ENCODE measurements at places on chromosomes 1 and 21.

- DNase-seq: peak; percentile 5
Observed at GRCh38 chr1:31615414-31615813, 2.1 kb upstream of the HCRTR1 start.

- no peak for DNase-seq
Observed at GRCh38 chr1:160438317-160438918, 38.1 kb downstream of the VANGL2 start.

GRCh38 chr1:184075055-184076029 lies 23.8 kb downstream of the TSEN15 start:
- DNase-seq: peak; percentile 59

GRCh38 chr21:42348762-42349161 lies 2.0 kb downstream of the TFF2 start:
- no peak for DNase-seq

GRCh38 chr21:36966821-36967768 lies 626 bp upstream of the HLCS start:
- peak; percentile 17 for DNase-seq

GRCh38 chr1:18473195-18473815 lies 7.4 kb upstream of the KLHDC7A start:
- no peak for DNase-seq

- peak; percentile 57 for DNase-seq
Observed at GRCh38 chr1:19974822-19975416, 4.5 kb downstream of the PLA2G2A start.

- no peak for DNase-seq
Observed at GRCh38 chr21:42312626-42313104, 2.5 kb downstream of the TFF3 start.

- no peak for DNase-seq
Observed at GRCh38 chr1:195894411-195894810, 713.8 kb downstream of the KCNT2 start.

DNA sequence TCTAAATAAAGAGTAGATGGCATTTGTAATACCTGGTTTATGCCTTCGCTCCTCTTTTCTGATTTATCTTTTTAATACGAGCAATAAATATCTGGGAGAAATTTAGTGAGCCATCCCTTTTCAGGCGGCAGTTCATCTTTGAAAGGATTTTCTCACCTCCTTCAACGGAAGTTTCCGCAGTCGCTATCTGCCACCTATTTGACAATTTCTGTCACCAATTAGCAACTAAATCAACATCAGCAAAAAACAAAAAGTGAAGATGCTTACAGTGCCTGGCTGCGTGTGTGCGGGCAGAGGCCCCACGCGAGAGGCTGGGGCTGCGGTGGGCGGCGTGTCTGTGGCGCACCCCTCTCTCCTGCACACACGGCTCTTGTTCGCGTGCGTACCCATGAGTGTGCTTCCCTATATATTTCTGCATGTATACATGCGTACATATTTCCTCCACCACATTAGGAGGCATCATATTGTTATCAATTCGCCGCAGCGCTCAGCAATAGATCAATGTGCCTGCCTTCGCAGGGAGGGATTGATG lies 117.3 kb upstream of the BARHL2 start:
- no peak for DNase-seq

DNA sequence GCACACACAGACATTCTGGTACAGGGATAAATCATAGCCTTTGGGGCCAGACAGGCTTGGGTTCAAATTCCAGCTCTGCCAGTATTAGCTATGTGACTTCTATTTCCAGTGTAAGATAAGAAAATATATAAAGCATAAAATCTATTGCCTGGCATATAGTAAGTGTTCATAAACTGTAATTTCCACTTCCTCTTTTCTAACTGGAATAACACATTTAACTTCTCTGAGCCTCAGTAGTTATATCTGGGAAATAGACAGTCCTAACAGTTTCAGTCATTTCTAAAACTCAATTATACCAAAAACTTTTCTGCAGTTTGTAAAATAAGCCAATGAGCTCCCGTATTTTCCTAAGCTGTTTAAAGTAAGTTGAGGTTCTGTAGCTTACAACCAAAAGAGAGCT lies 351.4 kb downstream of the ZNF326 start:
- no peak for DNase-seq

DNA sequence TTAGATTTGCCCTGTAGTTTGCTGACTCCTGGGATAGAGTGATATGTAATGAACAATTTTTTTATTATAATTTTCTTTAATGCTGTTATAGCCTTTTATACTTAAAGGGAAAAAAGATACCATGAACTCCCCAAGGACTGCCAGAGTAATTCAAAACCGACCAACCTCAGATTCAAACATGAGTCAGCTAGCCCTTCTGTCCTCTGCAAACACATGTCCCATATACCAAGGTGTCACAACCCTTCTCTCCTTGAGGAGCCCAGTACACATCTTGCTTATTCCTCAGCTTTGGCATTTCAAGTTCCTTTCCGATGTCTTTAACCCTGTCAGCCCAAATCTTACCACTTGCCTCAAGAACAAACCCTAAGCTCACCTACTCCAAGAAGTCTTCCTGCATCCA lies 184.9 kb downstream of the KCNH1 start:
- no peak for DNase-seq

DNA sequence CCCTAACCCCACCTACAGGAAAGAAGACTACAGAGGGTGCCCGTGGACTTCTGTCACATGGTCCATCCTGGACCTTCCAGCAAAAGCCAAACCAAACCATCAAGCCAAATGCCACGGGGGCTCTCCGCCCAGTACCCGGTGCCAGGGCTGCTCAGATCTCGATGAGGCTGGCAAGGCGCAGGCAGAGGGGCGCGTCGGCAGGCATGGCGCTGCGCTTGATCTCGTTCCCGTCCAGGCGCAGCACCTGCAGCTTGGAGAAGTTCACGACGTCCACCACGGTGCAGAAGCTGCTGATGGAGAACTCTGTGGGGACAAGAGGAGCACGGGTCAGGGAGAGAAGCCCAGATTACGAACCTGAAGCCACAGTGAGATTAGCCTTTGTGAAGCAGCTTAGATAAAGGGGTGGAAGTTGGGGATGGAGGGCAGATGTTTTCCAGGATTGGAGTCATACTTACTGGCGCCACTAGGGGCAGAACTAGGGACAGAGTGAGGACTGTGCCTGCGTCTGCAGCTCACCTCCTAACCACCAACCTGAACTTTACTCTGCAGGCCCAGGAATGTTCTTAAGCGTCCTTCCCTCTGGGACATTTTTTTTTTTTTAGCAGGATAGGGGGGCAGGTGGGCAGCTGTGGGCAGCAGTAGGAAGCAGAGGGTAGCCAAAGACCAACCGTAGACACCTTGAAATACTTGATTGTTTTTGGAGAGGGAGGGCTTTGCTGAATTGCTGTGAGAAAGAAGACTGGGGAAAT lies 8.6 kb downstream of the FMOD start:
- DNase-seq: peak; percentile 47

GRCh38 chr1:240720976-240721375 lies 109.0 kb upstream of the GREM2 start:
- no peak for DNase-seq

GRCh38 chr1:30418939-30419720 lies 304.3 kb downstream of the MATN1 start:
- DNase-seq: no peak

DNA sequence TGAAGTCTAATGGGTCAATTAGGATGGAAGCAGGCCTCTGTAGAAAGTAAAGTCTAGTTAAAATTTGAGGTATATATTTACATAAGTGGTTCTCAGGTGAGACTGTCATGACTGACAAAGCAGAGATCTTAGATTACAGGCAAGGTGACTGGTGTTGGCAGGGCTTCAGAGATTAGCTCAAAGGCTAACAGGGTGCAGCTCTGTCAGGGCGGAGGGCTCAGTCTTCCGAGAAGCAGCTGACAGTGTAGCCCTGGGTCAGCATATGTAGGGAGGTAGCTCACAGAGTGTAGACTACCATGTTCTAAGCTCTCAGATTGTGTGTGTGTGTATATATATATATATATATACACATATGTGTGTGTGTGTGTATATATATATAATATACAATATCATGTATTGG lies 54.7 kb downstream of the RBM11 start:
- no peak for DNase-seq

DNA sequence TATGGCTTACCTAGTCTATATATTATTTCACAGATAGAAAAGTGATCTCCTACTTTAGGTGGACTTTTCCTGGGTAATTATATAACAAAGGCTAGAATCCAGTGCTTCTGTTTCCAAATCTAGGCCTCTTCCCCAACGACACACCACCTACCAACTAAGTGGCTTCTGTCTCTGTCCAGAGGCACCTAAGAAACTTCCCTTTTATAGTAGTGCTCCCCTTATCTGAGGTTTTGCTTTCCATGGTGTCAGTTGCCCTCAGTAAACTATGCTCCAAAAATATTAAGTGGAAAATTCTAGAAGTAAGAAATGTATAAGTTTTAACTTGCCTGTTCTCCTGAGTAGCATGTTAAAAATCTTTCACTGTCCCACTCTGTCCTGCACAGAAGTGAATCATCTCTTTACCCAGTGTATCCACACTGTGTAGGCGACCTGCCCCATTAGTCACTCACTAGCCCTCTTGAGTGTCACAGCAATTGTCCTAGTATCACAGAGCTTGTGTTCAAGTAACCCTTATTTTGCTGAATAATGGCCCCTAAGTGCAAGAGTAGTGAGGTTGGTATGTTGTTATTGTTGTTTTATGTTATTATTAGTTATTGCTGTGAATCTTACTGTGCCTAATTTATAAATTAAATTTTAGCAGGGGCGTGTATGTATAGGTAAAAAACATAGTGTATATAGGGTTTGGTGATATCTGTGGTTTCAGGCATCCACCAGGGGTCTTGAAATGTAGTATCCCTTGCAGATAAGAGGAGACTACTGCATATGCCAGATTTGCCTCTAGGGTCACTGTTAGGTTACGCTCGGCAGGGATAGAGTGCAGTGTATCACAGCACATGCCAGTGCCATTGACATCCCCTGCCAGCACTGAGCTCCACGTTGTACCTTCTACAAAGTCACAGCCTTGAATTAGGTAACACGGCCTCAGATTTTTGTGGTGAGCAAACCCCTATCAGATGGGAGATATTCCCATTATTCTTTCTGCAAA lies 14.7 kb upstream of the CD53 start:
- DNase-seq: no peak

- DNase-seq: no peak
Observed at GRCh38 chr1:181073638-181074037, 14.9 kb upstream of the IER5 start.

DNA sequence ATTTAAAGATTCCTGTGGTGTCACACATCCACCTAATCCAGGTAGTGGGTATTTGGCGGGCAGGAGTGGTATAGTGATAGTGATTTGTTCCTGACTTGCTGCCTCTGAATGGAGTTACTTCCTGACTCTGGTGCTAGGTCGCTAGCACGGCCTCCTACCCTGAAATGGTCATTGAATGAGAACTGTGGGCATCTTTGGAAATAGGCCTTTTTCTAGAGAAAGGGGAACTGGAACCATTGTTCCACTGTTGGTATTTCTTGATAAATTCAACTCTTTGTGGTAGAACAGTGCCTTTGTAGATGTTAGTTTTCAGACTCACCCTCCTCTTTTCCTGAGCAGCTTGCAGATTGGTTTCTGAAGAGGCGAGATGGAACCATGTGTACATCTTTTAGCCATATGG lies 1.5 kb downstream of the QSOX1 start:
- DNase-seq: no peak

GRCh38 chr21:16193496-16194094 lies 463.8 kb downstream of the USP25 start:
- DNase-seq: no peak

DNA sequence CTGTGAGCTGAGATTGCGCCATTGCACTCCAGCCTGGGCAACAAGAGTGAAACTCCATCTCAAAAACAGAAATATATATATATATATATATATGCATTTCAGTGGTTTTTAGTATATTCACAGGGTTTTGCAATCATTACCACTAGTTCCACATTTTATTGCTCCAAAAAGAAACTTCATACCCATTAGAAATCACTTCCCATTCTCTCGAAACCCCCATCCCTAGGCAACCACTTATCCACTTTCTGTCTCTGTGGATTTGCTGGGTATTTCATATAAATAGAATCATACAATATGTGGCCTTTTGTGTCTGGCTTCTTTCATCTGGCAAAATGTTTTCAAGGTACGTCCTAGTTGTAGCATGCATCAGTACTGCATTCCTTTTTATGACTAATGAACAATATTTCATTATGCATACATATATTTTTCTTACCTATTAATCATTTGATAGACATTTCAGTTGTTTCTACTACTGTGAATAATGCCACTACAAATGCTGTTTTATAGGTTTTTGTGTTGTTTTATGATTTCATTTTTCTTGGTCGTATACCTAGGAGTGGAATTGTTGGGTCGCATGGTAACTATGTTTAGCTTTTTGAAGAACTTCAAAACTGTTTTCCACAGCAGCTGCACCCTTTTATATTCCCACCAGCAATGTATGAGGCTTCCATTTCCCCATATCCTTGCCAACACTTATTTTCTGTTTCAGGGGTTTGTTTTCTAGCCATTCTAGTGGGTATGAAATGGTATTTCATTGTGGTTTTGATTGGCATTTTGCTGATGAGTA lies 95.9 kb downstream of the PHTF1 start:
- DNase-seq: no peak

GRCh38 chr1:184975208-184975870 lies 1.0 kb upstream of the NIBAN1 start:
- DNase-seq: no peak

GRCh38 chr1:204001166-204001901 lies 71.6 kb upstream of the SOX13 start:
- DNase-seq: no peak

DNA sequence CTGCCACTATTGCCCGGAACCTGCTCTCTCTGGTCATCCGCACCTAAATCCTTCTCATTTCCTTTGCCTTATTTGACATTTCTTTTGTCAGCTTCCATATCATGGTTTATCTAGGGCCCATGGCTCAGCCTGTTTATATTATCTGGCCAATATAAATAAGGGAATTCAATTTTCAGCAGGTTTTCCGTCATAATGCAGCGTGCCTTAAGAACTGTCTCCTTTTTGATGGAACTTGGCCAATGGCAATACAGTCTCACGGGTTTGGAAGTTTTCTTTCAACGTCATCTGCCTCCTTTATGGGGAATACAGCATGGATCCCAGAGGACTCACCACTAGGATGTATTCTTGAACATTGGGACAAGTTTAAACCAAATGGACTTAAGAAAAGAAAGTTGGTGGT lies 77.8 kb upstream of the KIAA0040 start:
- no peak for DNase-seq

GRCh38 chr1:15412843-15413242 lies 3.2 kb downstream of the EFHD2 start:
- DNase-seq: peak; percentile 49

GRCh38 chr1:33719326-33719725 lies 144.6 kb upstream of the HMGB4 start:
- DNase-seq: no peak

- no peak for DNase-seq
Observed at GRCh38 chr1:151593730-151594129, 18.1 kb upstream of the SNX27 start.
